ENCODE measurements at places on chromosomes 7 and 10.

GRCh38 chr7:80334196-80334595 is 177.7 kb downstream of the GNAT3 start:
- no peak for DNase-seq

GRCh38 chr7:48428091-48428684 is 256.9 kb downstream of the ABCA13 start:
- DNase-seq, result no peak

DNA sequence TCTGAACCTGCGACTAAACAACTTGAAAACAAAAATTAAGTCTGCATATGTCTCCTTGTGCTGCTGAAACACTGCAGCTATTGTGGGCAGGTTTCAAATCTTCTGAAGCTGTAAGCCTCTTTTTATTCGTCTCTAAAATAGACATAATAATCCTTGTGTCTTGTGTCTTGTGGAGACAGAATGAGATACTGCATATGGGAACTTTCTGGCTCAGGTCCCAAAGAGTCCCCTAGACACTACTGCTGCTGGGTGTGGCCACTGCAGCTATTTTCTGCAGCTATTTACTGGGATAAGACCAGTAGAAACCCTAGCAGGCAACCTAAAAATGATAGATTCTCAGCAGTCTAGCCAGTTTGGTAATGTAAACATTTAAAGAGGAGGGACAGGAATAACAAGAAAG is 252.0 kb downstream of the ELMO1 start:
- no peak for DNase-seq

- no peak for DNase-seq
Observed at GRCh38 chr10:50526185-50526584, 97.6 kb downstream of the SGMS1 start.

GRCh38 chr10:88525371-88526069 is 57.6 kb downstream of the RNLS start:
- peak; percentile 55 for DNase-seq

DNA sequence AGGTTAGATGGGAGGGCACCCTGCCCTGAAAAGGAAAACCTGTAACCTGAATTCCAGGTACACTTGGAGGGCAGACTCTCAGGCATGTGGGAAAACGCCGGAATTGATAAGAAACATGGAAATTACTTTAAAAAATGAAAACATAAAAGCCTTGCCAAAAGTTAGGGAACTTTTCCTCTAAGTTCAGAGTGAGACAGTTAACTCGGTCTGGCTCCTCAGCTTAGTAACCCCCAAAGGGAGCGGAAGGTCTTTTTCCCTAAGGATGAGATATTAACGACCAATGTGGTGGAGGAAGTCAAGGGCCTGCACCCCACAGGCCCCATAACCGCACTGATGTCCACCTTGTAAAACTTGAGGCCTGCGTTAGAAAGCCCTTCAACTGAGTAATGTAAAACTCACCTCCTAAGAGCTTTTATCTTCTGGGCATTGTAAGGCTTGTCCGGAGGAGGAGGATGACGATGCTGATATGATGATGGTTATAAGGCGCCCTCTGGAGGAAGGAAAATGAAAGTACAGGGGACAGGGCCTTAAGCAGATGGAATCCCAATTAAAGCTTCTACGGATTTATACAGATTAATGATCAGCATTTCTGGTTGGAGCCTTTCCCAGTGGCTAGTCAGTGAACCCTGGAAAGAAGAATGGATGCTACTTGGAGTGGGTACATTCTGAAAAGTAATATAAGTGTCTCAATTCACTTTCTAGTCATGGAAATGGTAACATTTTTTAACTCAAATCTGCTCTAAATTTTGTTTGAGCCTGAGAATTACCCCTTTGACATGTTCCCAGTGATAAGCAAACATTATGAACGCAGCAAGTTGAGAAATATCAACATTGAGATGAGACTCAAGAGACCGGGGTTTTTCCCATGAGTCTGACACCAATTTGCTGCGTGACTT is 694 bp downstream of the COL1A2 start:
- peak; percentile 83 for DNase-seq

GRCh38 chr7:66575398-66575797 is 53.3 kb upstream of the KCTD7 start:
- DNase-seq, result no peak
